OCI-M1 (cell line): ENCODE measurements at places on chromosomes 1 and 21.

- DNase-seq: no peak
Measured at GRCh38 chr21:31395268-31395667, 51.2 kb upstream of the TIAM1 start.

DNA sequence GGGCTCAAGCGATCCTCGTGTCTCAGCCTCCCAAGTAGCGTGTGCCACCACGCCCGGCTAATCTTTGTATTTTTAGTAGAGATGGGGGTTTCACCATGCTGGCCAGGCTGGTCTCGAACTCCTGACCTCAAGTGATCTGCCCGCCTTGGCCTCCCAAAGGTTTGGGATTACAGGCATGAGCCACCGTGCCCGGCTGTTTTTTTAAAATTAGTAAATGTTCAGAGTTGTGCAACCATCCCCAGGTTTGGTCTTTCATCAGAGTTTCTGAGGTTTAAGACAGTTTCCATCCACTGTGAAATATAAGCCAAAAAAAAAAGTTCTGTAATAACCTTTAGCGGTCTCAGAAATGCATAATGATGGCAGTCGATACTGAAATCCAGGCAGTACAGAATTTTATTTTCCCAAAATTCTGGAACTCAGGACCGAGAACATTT, 550 bp upstream of the SYT11 start:
- DNase-seq: no peak

- no peak for DNase-seq
Measured at GRCh38 chr1:4375812-4376211, 278.6 kb upstream of the AJAP1 start.

- no peak for DNase-seq
Measured at GRCh38 chr21:33885172-33885514, 30.5 kb downstream of the ATP5PO start.

DNA sequence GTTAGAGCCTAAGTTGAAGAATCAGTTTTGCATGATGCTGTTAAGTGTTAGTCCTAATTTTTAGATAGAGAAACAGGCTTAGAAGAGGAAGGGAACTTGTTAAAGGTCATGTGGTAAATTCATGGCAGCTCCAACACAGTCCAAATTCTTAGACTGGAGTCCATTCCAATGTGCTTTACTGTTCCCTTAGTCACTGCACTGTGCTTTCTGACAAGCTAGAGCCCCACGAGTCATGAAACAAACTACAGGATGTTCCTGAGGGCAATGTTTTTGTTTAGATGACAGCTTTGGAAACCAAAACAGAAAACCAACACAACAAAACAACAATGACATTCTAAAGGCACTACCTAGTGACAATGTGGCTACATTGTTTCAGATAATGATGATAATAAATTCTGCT, 23.1 kb upstream of the RGS4 start:
- DNase-seq: no peak

GRCh38 chr1:198880818-198881597, 242.2 kb downstream of the PTPRC start:
- DNase-seq: peak; percentile 96

DNA sequence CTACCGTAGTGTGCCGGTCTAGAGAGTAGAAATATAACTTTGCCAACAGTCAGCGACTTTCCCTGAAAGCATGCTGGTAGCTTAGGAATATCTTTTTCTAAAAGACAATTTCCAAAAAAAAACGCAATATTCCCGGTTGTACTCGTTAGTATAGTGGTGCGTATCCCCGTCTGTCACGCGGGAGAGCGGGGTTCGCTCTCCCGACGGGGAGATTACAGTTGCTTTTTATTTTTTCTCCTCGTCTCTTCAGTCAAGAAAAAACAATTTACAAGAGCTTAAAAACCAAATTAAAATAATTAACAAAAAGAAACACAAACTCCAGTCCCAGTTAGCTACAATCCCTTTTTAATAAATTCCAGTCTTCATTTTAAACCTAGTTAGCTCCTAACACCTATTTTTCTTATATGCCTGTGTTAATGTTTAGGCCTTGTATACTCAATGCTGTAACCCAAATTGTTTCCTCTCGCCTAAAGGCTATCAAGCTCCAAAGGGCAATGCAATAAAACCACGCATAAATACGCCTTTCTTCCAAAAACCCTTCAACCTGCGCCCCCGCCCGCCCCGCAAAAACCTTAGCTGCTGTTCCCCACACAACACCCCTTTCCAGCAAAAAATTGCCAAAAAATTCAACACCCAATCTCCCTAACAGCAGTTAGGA, 7.8 kb downstream of the HSPA6 start:
- no peak for DNase-seq

DNA sequence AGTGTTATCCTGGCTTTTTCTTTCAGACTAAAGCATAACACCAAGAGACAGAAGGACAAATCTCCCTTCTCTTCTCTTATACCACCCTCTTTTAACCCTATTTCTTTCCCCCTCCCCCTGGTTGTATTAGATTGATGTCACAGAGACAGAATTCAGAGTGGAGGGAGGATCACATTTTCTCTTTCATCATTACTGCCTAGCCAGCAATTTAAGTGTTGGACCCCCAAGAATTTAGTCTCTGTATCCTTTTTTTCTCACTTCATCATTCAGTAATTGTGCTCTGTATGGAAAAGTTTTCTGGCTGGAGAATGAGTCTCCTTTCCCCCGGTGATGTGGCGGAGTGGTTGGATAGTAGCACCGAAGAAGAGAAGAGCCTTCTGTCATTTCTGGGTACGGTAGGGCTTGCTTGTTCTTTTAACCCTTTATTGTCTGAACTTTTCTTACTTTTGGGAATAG, 124.8 kb downstream of the CLEC20A start:
- DNase-seq: no peak

DNA sequence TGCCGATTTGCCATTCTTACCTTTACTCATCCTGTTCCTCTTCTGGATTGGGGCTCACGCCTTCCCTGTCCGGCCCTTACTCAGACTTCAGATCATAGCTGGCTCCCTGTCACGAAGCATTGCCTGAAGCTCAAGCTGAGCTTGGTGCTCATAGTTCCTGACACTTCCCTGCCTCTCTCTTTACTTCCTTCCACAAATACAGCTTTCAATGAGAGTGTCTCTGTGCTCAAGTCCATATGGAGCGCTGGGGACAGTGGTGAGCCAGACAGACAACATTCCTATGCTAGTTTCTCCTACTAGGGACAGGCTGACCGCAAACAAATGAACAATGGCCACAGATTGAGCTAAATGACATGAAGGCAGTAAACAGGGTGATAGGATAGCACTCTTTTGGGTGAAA, 38.1 kb downstream of the HHAT start:
- no peak for DNase-seq

DNA sequence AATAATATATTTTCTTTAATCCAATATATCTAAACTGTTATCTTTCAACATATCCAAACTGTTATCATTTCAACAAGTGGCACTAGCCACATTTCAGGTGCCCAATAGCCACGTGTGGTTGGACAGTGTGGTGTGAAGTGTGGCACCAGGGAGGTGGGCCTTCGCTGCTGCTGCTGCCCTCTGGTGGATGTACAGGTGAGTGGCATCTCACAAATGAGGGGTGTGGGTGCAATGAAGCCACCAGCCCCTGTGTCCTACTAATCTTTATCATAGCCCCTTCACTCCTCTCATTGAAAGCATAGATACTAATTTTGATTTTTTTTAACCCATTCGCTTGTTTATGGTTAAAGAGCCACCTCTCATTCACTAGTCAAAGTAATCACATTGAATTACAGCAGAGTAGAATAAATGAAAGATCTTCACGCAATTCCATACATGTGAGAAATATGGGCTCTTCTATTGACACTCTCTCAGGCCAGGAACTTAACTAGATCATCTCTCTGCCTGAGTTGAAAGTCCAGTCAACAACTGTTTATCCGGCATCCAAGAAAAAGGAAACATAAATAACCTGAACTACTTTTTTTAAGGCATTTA, 499.2 kb downstream of the OMA1 start:
- peak; percentile 43 for DNase-seq

- DNase-seq: no peak
Measured at GRCh38 chr1:168042362-168042761, 94.4 kb downstream of the GPR161 start.

DNA sequence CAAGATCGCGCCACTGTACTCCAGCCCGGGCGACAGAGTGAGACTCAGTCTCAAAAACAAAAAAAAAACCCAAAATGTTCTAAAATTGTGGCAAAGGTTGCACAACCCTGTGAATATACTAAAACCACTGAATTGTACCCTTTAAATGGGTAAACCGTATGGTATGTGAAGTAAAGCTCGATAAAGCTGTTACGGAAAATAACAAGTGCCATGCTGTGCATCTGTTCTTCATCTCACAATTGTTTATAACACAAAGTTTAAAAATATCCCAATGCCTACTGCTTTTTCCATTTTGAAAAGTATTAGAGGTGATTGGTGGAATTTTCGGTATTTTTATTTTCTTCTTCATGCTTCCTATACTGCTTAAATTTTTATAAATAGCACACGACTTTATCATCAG, 111.5 kb downstream of the ENAH start:
- DNase-seq: no peak

DNA sequence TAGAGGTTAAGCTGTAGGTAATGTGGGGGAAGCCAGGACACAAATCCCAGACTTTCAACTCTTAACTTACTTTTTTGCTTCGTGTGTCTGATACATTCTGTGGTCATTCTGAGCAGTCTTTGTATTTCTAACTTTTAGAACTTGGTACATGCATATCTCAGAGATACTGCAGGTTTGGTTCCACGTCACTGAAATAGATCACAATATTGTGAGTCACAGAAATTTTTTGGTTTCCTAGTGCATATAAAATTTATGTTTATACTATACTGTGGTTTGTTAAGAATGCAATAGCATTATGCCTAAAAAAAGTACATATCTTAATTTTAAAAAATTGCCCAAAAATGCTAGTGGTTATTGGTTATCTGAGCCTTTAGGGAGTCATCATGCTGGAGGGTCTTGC, 3.2 kb downstream of the URB2 start:
- no peak for DNase-seq

- no peak for DNase-seq
Measured at GRCh38 chr1:182684116-182684828, at the start of gene RGS8. Gene RGS8 (minus strand): TSS chr1:182684587. CDS start chr1:182669649, 14,938 bp downstream.

GRCh38 chr1:198318085-198318484, 161.3 kb downstream of the NEK7 start:
- DNase-seq: peak; percentile 20

DNA sequence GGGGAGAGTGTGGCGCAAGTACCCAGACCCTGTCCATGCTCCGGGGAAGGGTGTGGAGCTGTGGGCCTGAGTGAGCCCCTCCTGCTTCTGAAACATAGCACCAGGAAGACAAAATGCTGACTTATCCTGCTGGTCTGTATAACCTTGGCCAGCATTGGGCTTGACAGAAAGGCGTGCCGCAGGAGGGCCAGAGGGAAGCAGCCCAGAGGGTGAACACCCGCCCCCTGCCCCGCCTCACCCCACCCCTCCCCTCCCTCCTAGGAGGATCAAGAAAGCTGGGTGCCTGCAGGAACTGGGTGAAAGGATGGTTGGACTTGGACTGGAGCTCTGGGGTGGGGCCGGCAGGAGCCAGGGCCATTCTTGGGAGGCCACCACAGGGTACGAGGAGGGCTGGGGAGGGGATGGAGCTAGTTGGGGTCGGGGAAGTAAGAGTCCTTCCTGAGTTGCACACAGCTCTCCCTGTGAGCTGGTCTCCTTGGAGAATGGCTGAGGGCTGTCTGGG, 27.1 kb downstream of the PTPRF start:
- no peak for DNase-seq

- no peak for DNase-seq
Measured at GRCh38 chr1:84892705-84893618, at the start of gene LPAR3. Gene LPAR3 (minus strand): TSS chr1:84893206. CDS start chr1:84866120, 27,086 bp downstream.

DNA sequence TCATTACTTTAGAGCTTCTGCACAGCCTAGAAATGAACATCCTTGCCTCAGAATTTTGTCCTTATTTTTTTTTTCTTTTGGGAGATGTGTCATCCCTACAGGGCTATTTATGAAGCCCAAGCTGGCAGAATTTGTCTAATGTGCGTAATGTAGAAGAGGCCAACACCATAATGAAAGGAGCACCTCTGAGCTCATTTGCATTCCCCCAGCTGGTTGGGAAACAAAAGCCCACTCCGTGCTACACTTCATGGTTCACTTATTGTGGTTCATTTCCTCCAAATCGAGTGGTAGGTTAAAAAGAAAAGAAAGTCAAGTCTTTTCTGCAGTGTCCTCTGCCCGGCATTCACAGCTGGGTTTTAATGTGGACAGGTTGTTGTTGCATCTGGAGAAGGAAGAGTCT, 73.5 kb downstream of the KAZN start:
- no peak for DNase-seq

GRCh38 chr1:62227496-62227895, 32.8 kb downstream of the L1TD1 start:
- no peak for DNase-seq

- no peak for DNase-seq
Measured at GRCh38 chr1:150987924-150988323, 5.8 kb downstream of the ANXA9 start.

DNA sequence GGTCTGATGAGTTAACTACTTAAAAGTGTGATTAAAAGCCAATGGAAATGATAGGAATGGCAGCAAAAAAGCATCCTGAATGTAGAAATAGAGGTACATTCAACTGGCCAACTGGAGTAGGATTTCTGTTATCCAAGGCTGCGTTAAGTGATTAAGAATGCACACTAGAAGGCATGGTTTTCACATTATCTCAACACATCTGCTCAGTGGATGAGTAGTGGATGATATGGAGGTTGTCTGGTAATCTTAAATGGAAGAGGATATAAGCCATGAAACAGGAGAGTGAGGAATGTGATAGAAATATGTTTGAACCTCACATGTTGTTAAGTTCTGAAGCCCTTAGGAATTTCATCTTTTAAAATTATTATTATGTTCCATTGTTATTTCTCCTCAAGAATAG, 839.9 kb downstream of the USP25 start:
- peak; percentile 12 for DNase-seq

DNA sequence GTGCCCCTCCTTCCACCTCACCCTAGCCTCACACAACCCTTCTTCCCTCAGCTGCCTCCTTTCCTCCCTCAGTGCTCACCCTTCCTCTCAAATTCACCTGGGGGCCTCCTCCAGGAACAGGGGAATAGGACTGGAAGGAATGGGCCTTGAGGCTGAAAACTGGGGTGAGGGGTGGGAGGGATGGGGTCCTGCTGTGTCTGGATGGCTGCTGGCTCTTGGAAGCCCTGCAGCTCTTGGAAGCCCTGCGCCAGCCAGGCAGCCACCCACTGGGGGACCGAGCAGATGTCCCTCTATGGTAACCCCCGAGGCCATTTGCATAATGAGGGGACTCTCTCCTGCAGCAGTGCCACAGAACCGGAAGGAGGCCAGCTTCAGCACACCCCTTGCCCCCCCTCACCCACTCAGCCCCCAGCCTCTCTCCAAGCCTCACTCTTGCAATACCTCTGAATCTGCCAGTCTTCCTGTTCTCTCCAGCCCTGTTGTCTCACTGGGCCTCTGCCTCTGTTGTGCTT, 85.2 kb downstream of the KIRREL1 start:
- DNase-seq: no peak
